Naive thymus-derived CD8-positive, alpha-beta T cell (primary cell): ENCODE measurements at places on chromosomes 6 and 20.

GRCh38 chr6:5499644-5500306, 238.5 kb downstream of the FARS2 start:
- no peak for DNase-seq

- DNase-seq: no peak
Measured at GRCh38 chr6:124131779-124132178, 328.1 kb downstream of the NKAIN2 start.

DNA sequence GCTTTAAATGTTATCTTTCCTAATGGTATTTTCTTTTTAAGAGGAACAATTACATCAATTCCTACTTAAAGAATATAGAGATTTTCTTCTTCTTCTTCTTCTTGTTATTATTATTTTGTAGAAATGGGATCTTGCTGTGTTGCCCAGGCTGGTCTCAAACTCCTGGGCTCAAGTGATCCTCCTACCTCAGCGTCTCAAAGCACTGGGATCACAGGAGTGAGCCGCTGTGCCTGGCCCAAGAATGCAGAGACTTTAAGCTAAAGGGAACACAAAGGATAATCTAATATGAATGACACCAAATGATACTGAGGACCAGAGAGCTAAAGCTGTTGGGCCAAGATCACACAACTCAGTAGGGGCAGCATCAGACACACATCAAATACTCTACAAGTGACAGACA, 87.4 kb upstream of the FOXQ1 start:
- no peak for DNase-seq

DNA sequence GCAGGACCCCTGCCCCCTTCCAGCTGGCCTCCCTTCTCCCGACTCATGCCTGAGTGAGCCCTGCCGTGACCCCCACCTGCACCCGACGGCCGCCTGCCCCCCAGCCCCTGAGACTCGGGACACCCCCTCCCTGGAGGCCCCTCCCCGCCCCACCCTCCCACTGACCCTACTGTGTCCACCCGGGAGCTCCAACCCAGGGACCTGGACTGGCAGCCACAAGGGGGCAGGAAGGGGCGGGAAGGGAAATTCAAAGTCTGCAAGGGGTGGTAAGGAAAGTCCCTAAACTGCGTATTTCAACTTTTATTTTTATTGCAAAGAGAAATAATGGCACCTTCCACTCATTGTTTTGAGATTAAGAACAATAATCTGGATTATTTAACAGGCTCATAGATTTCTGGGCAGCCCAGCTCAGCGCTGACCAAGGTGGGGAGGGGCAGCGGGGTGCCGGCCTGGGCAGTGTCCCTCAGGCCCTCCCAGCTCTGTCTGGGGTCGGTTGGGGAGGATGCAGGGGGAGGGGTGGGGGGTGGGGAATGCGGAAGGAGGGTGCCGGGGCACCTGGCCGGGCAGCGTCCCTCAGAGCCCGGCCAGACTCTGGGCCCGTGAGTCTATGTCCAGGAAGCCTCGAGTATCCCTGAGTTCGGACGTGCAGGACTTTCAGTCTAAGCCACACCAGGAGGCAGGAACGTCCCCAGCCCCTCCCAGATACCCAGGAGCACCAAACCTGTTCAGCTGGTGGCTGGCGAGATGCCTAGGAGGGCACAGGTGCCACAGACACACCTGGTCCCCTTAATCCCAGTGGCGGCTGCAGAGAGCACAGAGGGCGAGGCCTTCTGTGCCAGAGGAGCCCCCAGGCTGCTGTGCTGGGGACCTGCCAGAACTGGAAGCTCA, 1.3 kb upstream of the PTK6 start:
- peak; percentile 50 for DNase-seq

GRCh38 chr20:38307371-38308046, 3.6 kb downstream of the BPI start:
- DNase-seq: no peak

GRCh38 chr6:161915456-161915964, 641.6 kb upstream of the AGPAT4 start:
- no peak for DNase-seq

DNA sequence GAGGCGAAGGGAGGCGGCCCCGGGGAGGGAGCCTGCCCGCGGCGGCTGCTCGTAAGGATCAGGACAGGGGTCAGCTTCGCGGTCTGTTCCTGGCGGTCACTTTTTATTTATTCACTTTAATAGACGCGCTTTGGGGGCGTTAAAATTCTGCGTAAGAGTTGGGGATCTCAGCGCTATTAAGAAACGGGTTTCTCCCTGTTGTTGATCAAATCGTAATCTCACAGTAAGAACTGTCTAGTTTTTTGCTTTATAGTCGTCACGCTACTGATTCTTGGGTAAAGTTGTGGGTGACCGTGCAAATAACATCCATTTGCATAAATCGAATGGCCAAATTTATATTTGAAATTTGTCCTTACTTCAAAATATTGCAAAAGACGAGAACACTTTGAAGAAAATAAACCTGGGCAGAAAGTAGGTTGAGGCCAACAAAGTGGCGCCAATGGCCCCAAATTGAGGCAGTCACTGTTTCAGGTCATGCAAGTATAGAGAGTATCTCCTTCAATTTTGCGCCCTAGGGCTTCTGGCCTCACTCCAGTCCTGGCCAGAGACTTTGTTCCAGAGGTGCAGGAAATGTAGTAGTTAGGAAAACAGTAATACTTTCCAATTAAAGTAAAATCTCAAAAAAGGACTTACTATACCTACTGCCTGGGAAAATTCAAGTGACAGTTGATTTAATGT, 963 bp upstream of the RMND1 start:
- peak; percentile 9 for DNase-seq

GRCh38 chr20:3307078-3307477, 68.1 kb upstream of the SLC4A11 start:
- DNase-seq: no peak

- no peak for DNase-seq
Measured at GRCh38 chr6:39092124-39092523, 22.9 kb downstream of the SAYSD1 start.

DNA sequence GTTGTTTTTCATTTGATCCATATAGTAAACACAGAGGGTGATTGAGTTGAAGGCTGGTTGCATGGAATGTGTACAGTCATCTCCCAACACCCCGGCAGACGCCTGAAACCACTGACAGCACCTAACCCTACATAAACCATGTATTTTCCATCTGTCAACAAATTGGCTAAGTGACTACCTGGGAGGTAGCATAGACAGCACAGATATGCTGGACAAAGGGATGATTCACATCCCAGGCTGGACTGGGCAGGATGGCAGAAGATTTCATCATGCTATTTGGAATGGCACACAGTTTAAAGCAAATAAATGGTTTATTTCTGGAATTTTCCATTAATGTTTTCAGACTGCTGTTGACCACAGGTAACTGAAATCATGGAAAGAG, 4.4 kb upstream of the VIP start:
- DNase-seq: no peak

GRCh38 chr6:112799889-112800288, 452.8 kb downstream of the RFPL4B start:
- no peak for DNase-seq
